ENCODE measurements at places on chromosomes 3 and 15.

DNA sequence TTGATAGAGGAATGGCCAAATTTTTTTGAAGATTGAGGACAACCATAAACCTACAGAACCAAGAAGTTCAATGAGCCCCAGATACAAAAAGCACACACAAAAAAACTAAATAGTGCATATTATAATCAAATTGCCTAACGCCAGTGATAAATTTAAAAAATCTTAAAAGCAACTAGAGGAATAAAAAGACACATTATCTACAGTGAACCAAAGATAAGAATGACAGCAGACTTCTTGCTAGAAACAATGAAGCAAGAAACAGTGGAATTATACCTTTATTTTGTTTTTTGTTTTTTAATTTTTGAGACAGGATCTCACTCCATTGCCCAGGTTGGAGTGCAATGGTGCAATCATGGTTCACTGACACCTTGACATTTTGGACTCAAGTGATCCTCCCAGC is 9.9 kb upstream of the SAMD7 start:
- DNase-seq = no peak

GRCh38 chr3:95615592-95616310 is 1198.6 kb upstream of the EPHA6 start:
- DNase-seq = no peak

- DNase-seq = no peak
Measured at GRCh38 chr3:32501783-32502117, 902 bp downstream of the CMTM6 start.

DNA sequence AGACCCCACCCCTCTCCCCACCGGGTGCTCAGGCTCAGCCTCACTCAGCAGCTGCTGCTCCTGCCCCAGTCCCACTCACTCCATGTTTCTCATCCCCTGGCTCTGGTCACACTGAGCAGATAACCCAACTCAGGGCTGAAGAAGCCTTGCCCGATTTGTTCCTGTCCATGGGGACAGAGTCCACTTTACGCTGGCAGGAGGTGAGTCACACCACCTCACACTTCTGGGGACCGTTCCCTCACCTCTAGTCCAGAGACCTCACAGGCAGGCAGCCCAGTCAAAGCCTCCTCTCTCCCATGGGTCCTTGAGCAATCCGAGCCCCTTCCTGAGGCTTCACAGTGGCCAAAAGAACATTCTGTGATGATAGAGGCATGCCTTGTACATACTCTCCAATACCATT is 1.4 kb downstream of the CIDEC start:
- DNase-seq = no peak

DNA sequence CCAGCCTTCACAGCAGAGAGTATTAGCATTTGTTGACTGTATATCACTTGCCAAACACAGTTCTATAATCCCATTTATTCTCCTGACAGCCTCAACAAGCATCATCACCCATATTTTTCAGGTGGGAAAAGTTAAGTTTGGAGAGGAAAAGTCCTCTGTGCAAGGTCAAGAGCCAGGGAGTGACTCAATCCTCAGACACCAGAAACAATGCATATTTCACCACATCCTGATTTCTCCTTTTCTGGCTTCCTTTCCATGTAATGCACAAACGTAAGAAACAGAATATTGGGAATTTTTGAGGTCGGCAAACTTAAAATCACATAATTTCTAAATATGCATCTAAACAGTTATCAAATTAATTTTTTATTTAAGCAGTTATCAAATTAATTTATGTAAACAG is 116.0 kb upstream of the GADL1 start:
- DNase-seq = no peak

DNA sequence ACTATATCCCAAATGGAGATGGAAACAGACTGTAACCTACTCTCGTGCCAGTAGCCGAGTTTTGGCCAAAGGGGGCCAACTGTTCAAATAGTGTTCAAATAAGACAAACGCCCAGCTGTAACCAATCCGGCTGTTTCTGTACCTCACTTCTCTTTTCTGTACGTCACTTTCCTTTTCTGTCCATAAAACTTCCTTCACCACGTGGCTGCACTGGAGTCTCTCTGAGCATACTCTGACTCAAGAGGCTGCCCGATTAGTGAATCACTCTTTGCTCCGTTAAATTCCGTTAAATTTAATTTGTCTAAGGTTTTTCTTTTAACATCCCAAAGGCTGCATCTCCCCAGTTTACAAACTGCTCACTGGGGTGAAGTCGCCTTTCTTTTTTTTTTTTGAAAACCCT is 219.2 kb upstream of the P2RY1 start:
- DNase-seq = no peak

- no peak for DNase-seq
Measured at GRCh38 chr3:50173685-50174516, 17.5 kb upstream of the GNAT1 start.

DNA sequence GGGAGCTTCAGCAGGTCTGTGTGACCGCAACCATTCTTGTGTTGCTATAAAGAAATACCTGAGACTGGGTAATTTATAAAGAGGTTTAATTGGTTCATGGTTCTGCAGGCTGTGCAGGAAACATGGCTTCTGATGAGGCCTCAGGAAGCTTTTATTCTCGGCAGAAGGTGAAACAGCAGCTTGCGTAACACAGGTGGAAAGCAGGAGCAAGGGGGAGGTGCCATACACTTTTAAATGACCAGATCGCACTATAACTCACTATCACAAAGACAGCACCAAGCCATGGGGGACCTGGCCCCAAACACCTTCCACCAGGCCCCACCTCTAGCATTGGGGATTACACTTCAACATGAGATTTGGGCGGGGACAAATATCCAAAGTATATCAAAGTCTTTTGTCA is 8.3 kb upstream of the CIB2 start:
- no peak for DNase-seq

GRCh38 chr3:171129827-171130226 is 103.3 kb upstream of the SLC2A2 start:
- DNase-seq = no peak
